MCF 10A (cell line): ENCODE measurements at places on chromosomes 6 and 20.

- peak; percentile 50 for DNase-seq
Observed at GRCh38 chr20:49916146-49917002, 1.0 kb upstream of the SPATA2 start.

- no peak for DNase-seq
Observed at GRCh38 chr20:38255393-38255792, 5.1 kb downstream of the KIAA1755 start.

DNA sequence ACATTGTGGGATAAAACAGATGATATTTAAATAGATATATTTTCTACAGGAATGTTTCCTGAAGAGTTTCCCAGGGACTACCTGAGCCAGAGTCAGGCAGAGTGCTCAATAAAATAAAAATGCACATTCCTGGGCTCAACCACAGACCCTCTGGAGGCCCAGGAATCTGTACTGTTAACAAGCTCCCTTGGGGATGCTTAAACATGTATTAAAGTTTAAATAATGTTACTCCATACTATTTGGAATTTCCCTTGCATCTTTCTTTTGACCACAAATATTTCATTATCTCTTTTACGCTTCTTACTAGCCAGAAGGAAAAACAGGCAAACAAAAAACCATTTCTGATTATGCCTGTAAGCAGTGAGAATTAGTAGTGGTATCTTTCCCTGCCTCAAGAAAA is 42.3 kb downstream of the GPR63 start:
- DNase-seq: no peak

DNA sequence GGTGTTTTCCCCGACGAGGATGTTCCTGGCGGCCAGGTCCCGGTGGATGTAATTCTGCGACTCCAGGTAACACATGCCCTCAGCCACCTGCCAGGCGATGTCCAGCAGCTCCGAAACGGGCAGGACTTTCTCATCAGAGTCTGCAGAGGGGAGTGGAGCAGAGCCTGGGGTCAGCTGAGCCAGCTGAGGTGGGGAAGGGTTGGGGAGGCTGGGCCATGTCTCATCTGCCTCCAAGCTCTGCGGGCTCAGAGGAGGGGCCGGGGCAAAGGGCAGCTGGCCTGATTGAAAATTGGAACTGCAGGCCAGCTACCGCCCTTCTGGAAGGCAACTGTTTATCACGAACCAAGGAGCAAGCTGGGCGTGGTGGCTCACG is 6.4 kb downstream of the PTK6 start:
- no peak for DNase-seq

GRCh38 chr20:17663040-17663399 is 19.0 kb downstream of the RRBP1 start:
- DNase-seq: no peak

DNA sequence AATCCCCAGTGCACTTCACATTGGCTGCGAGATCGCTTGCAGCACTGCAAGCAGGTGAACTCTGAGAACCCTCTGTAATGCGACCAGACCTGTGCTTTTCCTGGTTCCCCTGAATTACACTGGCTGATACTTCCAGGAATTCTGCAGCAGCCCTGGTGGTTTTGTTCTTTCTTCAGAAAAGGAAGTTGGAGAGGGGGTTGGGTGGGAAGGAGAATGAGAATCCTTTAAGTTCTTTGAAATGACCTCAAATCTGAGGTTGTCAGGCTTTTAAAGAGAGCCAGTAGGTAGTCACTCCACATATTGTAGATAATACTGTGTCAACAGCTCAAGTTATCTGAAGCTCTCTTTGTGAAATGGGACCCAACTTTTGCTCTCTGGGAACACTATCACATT is 62.4 kb downstream of the GCNT2 start:
- DNase-seq: no peak

DNA sequence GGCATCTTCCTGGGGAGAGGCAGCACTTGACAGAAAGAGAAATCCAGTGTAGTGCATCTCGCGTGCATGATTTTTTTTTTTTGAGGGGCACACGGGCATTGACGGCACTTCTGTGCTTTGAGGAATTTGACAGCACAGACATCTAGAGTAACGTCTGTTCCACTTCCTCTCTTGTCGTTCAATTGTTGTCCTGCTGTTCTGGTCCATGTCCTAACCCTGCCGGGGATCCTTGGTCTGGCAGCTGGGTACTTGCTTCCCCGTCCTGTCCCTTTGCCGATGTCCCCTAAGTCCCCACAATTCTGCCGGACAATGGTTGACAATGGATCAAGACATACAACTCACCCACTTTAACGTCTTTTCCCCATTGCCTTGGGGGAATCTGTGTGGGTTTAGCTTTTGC is 46.0 kb upstream of the NAA20 start:
- no peak for DNase-seq

DNA sequence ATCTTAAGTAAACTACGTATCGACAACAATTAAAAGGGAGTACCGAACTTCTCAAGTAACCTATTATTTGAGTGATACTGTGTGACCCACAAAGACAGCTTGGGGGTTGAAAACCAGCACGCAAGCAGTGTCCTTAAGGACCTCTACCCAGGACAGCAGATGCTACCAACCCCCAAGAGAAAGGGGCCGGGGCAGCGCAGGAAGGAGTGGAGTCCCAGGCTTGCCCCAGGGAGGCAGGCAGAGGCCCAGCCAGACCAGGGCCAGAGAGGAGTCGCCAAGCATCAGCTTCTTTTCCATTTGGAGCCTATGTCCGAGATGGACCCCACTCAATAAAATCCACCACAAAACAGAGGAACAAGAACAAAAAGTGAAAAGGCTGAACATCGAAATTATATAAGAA is 11.9 kb downstream of the DIDO1 start:
- DNase-seq: no peak

GRCh38 chr6:161151059-161151645 is 122.7 kb downstream of the AGPAT4 start:
- no peak for DNase-seq

- DNase-seq: no peak
Observed at GRCh38 chr6:150150821-150151646, 8.2 kb downstream of the PPP1R14C start.

- no peak for DNase-seq
Observed at GRCh38 chr20:24494460-24494920, 25.1 kb downstream of the SYNDIG1 start.

- DNase-seq: no peak
Observed at GRCh38 chr6:6390849-6391602, 70.6 kb upstream of the F13A1 start.

- DNase-seq: no peak
Observed at GRCh38 chr20:36040571-36040970, 72.2 kb downstream of the CNBD2 start.
